Thymus (tissue), 14 donors: ENCODE measurements at places on chromosomes 6 and 20. TPM values are rescaled to one million over a fixed set of nuclear protein-coding genes. Genes with fewer than 3 reads are reported as not detected.

- H3K4me3 ChIP-seq: no peak overlapping the region
- H3K27me3 ChIP-seq: no peaks in the 10 kb centered on the region
- no peaks in the 10 kb centered on the region for H3K4me1 ChIP-seq
These were observed 407.7 kb downstream of the CDH26 start for GRCh38 chr20:60365882-60366281.

THBS2 gene
- 4.2 TPM for total RNA-seq

DNA sequence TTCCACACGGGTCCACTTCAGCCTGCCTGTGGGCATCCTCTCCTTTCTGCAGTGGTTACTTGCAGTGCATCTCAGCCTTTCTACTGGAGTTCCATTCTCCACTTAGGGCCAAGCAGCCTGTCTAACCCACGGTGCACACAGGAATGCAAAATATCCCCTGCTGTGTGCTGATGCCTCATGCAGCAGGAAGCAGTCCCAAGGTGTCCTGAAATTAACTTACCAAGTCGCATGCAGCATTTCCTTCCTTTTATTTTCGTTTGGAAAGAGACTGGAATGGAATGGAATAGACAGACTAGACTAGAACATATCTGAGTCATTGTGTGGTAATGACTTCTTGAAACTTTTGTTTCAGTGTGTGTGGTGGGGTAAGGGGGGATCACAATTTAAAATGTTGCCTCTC, 25.9 kb upstream of the FOXQ1 start:
- H3K36me3 ChIP-seq: no peaks in the 10 kb centered on the region
- H3K27me3 ChIP-seq: peaks cover 12% of the 10 kb centered on the region
- H3K4me1 ChIP-seq: no peaks in the 10 kb centered on the region
- no peak overlapping the region for H3K4me3 ChIP-seq
- no peak overlapping the region for H3K27ac ChIP-seq
- DNase-seq: no peak

- no peak for DNase-seq
- H3K27me3 ChIP-seq: peaks cover 50% of the 10 kb centered on the region
- no peaks in the 10 kb centered on the region for H3K36me3 ChIP-seq
- no peaks in the 10 kb centered on the region for H3K4me1 ChIP-seq
- H3K4me3 ChIP-seq: no peak within 1 kb of the TSS
These were observed at the start of gene MUCL3 for GRCh38 chr6:30940361-30940986. Gene MUCL3 (plus strand): TSS chr6:30940973. CDS start chr6:30941000, 27 bp downstream.

WFDC12 gene
- total RNA-seq: 1.0 TPM

ZBTB12 gene
- total RNA-seq: 1.9 TPM

DNA sequence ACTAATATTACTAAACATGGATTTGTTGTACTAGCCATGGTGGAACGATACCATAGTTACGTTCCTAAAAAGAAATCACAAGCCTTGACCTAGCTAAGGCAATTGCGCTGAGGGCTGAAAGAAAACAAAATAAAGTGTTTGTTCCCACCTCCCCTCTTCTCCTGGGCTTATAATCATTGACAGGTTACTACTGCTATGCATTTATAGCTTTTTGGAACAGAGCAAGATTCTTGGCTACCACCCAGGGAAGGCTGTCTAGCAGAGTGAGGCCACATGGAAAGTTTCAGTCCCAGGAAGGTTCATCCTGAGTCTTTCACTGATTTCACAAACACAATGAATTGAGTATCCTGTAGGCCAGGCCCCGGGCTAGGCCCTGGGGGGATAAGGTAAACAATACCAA, 84.6 kb downstream of the TMEM170B start:
- no peaks in the 10 kb centered on the region for H3K4me1 ChIP-seq
- no peak overlapping the region for H3K27ac ChIP-seq
- no peaks in the 10 kb centered on the region for H3K27me3 ChIP-seq
- no peak for DNase-seq
- H3K36me3 ChIP-seq: no peaks in the 10 kb centered on the region

GRCh38 chr20:19463597-19463996, 251.2 kb downstream of the SLC24A3 start:
- DNase-seq: no peak
- no peak overlapping the region for H3K4me3 ChIP-seq
- H3K27me3 ChIP-seq: no peaks in the 10 kb centered on the region
- H3K36me3 ChIP-seq: no peaks in the 10 kb centered on the region

DNA sequence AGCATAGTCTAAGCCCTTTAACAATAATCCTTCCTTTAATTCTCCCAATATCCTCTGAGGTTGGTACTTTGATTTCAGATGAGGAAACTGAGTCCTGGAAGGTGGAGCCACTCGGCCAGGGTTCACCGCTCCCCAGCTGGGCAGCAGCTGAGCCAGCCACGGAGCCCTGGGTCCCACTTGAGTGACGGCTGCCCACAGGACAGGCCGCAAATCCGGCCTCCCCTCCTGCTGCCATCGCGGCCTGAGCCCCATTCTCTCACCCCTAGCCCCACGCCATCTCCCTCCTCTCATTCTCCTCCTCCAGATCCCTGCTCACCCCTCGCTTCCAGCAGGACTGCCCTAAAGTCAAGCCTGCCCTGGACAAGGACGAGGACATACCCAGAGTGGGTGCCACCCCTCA, 41.4 kb downstream of the AGPAT4 start:
- no peak for DNase-seq
- no peak overlapping the region for H3K27ac ChIP-seq
- H3K4me3 ChIP-seq: no peak overlapping the region
- no peaks in the 10 kb centered on the region for H3K36me3 ChIP-seq
- H3K27me3 ChIP-seq: no peaks in the 10 kb centered on the region

NOX3 gene
- total RNA-seq: not detected

- peaks cover 6% of the 10 kb centered on the region for H3K4me1 ChIP-seq
- no peak for DNase-seq
- no peaks in the 10 kb centered on the region for H3K27me3 ChIP-seq
- H3K27ac ChIP-seq: no peak overlapping the region
These were observed 42.5 kb upstream of the TLDC2 start for GRCh38 chr20:36833275-36834020.

DNA sequence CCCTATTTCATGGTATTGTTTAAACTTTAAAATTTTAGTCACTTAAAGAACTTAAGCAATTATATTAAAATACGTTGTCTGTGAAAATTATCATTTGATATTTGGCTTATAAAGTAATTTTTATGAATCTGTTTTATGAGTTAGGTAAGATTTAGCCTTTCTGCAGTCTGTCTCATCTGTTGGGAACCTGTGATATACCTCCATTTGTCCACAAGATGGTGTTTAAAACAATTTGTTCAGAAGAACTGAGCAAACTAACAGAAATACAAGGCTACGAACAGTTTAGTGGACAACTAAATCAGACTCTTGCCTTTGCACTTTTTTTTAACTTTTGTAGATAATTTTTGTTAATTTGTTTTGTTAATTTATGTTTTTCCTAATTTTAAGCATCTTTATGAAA, 92.4 kb downstream of the COL9A1 start:
- H3K27me3 ChIP-seq: no peaks in the 10 kb centered on the region
- H3K27ac ChIP-seq: no peak overlapping the region
- no peak for DNase-seq
- H3K36me3 ChIP-seq: no peaks in the 10 kb centered on the region
- no peak overlapping the region for H3K4me3 ChIP-seq

ABCC10 gene
- total RNA-seq: 8.9 TPM

UNC93A gene
- 2.8 TPM for total RNA-seq

HSPA12B gene
- 1.5 TPM for total RNA-seq

GRCh38 chr6:84093441-84094435, 60.2 kb downstream of the MRAP2 start:
- H3K27me3 ChIP-seq: no peaks in the 10 kb centered on the region
- H3K27ac ChIP-seq: no peak overlapping the region
- H3K4me3 ChIP-seq: no peak overlapping the region
- no peak for DNase-seq

DNA sequence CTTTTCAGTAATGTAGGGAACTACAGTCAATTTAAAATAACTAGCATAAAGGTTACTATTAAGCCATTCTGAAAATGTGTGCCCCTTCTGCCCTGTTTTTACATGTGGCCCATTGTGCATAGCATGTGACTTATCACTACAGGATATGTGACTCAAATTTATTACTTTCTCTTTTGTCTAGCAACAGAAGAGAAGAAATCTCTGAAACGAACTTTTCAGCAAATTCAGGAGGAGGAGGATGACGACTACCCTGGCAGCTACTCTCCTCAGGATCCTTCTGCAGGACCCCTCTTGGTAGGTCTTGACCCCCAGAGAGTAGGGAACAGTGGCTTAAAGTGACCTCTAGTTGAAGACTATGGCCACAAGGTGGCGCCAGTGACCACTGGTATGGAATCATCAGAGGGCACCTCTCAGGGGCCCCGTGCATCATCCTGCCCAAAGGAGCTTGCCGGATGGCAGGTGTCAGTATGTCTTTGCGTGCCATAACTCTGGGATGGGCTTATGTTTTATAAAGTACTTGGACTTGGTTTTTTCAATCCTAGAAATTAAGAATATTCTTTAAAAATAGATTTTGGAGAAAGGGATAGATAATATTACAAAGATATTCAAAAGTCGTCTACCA, 23.9 kb downstream of the RPRD1B start:
- no peak for DNase-seq
- H3K4me3 ChIP-seq: no peak overlapping the region
- H3K4me1 ChIP-seq: no peaks in the 10 kb centered on the region
- H3K36me3 ChIP-seq: peaks cover 37% of the 10 kb centered on the region

OXT gene
- 0.42 TPM for total RNA-seq

DNA sequence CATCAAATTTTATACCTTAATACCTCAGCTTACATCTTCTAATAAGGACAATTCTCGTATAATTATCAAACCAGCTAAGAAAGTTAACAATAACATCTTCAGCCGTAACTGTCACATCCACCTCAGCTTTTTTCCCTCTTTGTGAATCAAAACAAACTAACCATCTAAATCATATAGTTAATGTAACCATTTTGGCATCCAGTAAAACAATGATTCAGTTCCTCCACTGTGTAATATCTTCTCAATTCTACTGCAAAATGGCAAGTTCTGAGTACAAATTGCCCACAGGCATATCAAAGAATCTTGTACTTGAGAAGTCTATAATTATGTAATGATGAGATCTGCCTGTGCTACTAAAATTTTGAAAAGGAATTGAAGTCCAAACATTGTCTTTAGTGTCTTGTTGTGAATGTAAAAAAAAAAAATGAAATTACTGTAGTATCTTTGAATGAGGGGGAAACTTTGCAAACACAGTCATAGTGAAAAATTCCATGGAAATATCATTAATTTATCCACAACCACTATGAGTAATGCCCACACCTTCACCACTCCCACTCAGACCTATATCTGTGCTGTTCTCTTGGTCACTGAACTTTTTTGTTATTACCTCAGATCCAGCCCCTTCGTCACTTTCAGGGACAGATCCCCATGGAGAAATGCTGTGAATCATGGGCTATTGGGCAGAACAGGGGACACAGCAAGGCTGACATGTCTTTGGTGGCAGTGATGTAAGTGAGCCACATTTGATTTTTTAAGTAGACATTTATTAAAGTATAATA, 178.6 kb upstream of the RAB32 start:
- no peaks in the 10 kb centered on the region for H3K27me3 ChIP-seq
- no peak for DNase-seq
- no peak overlapping the region for H3K27ac ChIP-seq
- no peaks in the 10 kb centered on the region for H3K4me1 ChIP-seq
- H3K36me3 ChIP-seq: no peaks in the 10 kb centered on the region
- H3K4me3 ChIP-seq: no peak overlapping the region

GRCh38 chr20:1838556-1839279, 56.5 kb upstream of the SIRPA start:
- no peak for DNase-seq
- H3K27ac ChIP-seq: no peak overlapping the region
- H3K4me3 ChIP-seq: no peak overlapping the region
- no peaks in the 10 kb centered on the region for H3K27me3 ChIP-seq
- H3K36me3 ChIP-seq: no peaks in the 10 kb centered on the region

GRCh38 chr20:20562507-20562906, 149.9 kb downstream of the RALGAPA2 start:
- H3K27ac ChIP-seq: peak overlapping the region; percentile 52
- H3K36me3 ChIP-seq: no peaks in the 10 kb centered on the region
- H3K4me3 ChIP-seq: no peak overlapping the region
- no peaks in the 10 kb centered on the region for H3K4me1 ChIP-seq
- DNase-seq: no peak

DNA sequence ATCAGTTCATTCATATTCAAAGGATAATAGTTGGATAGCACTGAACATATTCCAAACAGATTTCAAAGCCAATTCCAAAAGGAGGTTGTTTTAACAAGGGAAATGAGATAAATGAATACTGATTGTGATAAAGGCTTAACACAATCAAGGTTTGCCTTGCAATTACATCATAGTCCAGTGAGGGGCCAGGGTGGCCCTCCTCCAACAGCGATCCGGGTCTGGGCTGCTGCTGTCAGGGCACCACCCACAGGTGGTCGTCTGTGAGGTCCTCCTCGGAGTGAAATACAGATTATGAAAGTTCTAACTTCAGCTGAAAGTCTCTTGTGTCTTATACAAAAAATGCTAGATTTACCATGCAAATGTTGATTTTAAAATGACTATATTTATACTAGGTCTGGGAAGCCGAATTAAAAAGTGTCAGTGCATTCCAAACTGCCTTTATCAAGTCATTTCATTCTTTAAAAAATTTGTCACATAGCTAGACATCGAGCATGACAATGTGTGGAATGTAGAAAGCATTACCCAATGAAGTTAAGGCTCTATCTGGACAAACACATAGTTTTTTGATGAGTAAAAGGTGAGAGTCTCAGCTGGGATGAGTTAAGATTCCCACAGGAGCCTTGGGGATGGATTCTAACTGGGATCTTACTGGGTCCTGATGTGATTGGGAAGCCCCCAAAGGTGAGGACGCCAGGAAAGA, 65.9 kb upstream of the SLC22A23 start:
- no peak for DNase-seq
- no peak overlapping the region for H3K4me3 ChIP-seq
- no peaks in the 10 kb centered on the region for H3K36me3 ChIP-seq
- H3K27ac ChIP-seq: no peak overlapping the region
- no peaks in the 10 kb centered on the region for H3K27me3 ChIP-seq
- peaks cover 8% of the 10 kb centered on the region for H3K4me1 ChIP-seq

FIG4 gene
- 18.9 TPM for total RNA-seq
